ENCODE measurements at places on chromosomes 16 and 17.

DNA sequence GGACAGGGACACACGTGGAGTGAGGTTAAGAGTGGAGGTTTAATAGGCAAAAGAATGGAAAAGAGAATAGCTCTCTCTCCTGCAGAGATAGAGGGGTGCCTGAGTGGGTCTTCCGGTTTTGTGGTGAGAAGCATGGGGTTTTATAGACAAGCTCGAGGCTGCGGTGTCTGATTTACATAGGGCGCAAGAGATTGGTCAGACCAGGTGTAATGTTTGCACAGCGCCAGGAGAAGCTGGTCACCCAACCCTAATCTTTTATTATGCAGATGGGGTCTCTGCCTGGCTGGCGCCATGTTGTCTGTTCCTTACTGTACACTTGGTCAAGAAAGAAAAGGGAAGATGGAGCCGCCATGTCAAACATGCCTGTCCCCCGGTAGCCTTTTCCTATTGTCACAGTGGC is 44.5 kb upstream of the MLYCD start:
- no peak for DNase-seq

DNA sequence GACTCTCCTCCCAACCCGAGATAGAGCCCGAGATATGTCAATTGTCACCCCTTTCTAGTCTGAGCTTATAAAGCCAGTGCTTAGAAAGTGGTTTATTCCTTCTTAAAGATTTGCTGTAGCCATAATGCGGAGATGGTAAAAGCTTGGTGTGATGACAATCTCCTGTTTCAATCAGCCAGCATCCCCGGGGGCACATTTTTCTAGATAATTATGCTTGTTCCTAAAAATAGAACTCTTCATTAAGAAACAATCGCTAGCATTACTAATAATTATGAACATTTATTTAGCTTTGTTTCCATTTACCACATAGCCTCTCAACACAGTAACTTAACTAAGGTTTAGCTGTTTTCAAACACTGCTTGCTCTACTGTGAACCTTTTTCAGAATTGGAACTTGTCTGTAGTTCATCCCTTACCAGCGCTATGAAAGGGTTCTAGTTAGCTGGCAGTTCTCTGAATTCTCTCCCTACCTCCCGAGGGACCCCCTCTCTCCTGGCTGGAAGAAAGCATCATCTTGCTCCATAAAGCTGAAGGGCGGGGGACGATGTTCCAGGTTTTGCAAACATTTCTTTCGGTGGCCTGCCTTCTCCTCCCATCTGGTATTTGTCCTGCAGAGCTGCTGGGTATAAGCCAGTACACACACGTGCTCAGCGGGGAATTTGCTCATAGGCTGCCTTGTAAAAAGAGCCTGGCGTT is 922 bp upstream of the MRPL58 start:
- no peak for DNase-seq

- no peak for DNase-seq
Observed at GRCh38 chr16:79053577-79053976, 547.0 kb downstream of the MAF start.

DNA sequence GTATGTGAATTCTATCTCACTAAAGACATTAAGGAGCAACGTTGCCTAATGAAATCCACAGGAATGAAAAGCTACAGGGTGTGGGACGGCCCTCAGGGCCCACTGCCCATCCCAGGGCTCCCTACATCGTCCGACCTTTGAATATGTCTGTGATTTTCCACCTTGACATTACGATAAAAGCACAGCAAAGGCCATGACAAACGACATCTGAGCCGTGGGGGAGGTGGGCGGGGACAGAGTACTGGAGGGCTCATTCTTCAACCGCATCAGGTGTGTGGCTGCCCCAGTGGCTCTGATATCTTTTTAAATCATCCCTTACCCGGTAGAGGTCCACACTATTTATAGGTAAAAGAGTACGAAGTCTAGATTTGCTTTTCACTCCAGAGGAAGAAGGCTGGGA is 35.1 kb downstream of the LMF1 start:
- no peak for DNase-seq

- no peak for DNase-seq
Observed at GRCh38 chr16:78655331-78656113, 556.1 kb downstream of the WWOX start.

- no peak for DNase-seq
Observed at GRCh38 chr17:9444687-9445086, 130.9 kb downstream of the STX8 start.

DNA sequence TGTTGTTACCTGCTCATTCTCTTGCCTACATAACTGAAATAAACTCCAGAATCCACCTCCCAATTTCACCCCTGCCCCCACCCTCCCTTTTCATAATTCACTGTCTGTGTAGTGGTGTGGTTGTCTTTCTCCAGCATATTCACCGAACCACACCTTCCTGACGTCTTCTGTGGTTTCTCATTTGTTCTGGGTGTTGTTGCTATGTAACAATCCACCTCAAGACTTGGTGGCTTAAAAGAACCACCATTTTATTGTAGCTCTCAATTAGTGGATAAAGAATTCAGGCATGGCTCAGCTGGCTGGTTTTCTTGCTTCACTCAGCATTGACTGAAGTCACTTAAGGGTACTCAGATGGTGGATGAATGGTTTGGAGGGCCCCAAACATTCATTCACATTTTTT is 229.8 kb downstream of the MAF start:
- no peak for DNase-seq

GRCh38 chr17:47295874-47296255 is 27.9 kb upstream of the EFCAB13 start:
- DNase-seq, result no peak

DNA sequence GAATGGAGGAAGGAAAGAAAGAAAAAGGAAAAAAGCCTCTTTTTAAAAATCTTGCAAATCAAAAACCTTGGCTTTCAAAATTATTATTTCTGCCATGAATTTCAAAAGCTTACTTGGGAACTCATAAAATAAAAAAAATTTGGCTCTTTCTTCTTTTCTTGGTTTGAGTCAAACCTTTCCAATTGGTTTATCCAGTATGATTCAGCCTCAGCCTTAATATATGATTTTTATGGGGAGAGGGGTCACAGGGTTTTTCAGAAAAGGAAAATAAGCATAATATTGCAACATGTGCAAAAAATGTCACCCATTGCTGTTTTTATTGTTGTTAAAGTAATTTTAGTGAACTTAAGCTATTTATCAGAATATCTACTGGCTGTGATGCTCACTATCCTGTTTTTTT is 31.2 kb upstream of the HAPSTR1 start:
- no peak for DNase-seq

- DNase-seq, result peak; percentile 86
Observed at GRCh38 chr17:43021741-43022512, at the start of gene VAT1. Gene VAT1, minus strand, starts transcription at chr17:43022385. Its CDS starts 63 bp downstream, at chr17:43022322.

- DNase-seq, result no peak
Observed at GRCh38 chr17:42744283-42744805, 496 bp downstream of the EZH1 start.

DNA sequence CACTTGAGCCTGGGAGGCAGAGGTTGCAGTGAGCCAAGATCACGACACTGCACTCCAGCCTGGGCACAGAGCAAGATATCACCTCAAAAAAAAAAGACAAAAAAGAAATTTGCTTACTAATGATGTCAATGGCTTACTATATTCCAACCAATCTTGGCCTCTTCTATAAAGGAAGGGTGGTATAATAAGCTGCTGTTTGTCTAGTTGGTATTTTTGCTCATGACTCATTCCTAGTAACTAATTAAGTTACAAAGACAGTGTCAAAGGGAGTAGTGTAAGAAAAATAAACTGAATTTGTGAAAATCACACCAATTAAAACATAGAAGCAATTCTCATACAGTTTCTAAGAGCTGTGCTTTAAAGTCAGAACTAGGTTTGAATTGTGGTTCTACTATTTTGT is 82.5 kb downstream of the NLK start:
- no peak for DNase-seq

DNA sequence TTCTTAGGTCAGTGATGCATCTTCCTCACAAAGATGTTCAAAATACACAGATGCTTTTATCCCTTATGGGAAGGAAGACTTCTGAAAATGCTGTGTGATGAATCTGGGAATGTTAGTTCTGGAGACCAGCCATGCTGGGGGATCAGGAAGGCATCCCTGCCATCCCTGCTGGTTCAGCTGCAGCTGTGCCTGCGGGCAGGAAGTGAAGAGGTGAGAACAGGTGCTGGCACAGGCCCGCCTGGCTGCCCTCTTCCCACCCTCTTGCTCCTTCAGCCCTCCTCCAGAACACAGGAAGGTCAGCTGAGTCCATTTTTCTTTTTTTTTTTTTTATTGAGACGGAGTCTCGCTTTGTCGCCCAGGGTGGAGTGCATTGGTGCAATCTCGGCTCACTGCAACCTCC is 15.2 kb downstream of the RAB11FIP3 start:
- DNase-seq, result no peak

DNA sequence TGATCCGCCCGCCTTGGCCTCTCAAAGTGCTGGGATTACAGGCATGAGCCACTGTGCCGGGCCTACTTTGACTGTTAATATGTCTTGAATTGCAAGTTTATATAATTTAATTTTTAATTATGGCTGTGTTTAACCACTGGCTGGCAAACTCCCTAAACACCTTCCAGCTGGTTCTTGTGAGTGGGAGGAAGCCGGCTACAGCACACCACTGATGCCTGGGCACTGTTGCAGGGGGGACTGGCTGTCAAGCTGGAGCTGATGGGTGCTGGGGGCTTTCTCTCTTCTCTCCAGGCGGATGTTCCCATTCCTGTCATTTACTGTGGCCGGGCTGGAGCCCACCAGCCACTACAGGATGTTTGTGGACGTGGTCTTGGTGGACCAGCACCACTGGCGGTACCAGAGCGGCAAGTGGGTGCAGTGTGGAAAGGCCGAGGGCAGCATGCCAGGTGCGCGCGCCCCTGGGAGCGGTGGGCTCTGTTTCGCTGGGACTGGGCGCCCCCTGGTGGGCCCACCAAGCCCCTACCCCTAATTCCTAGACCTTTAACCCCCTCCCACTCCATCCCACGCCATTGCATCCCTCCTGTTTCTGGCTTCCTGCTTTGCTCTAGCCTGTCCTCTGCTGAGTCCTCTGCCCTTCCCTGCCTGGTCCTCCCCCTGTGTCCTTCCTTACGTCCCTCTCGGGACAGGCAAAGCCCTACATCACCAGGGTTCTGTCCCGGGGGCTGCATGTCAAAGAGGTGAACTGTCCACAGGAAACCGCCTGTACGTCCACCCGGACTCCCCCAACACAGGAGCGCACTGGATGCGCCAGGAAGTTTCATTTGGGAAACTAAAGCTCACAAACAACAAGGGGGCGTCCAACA is 9.5 kb downstream of the TBX21 start:
- no peak for DNase-seq

DNA sequence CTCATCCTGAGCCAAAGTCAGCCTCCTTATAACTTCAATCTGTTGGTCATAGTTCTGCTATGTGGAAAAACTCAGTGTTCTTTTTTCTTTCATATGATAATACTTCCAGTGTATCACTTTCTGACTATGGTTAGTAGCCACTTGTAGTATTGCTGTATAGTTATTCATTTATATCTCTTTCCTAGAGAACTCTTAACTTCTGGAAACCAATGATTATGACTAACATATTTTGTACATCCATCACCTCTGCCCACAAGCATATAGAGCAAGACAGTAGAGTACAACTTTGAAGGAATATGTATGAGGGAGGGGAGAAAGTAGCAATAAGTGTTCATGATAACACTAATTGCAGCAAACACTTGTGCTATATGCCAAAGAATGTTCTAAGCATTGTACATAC is 38.6 kb downstream of the COX10 start:
- DNase-seq, result no peak

DNA sequence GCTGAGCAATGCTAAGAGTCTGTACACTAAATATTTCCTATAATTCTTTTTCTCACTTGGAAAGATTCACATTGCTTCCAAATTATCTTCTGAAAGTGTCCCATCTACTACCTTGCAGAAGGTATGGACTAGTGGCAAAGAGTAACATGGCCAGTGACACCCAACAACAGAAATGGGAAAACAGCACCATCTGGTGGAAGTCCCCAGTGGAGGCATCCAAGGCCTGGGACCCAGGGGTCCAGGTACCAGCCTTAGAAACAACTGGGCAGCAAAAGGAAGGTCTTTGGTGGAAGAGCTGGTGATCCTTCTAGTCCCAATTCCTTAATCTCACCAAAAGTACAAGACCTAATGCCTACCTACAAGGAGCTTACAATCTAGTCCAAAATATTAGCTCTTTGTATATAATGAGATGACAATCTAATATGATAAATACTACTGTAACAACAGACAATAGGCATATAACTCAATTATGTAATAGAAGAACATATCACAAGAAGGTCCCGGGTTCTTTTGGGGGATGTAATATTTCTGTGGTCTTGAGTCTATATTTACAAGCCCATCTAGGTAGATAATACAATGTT is 55.3 kb downstream of the SKAP1 start:
- DNase-seq, result no peak

DNA sequence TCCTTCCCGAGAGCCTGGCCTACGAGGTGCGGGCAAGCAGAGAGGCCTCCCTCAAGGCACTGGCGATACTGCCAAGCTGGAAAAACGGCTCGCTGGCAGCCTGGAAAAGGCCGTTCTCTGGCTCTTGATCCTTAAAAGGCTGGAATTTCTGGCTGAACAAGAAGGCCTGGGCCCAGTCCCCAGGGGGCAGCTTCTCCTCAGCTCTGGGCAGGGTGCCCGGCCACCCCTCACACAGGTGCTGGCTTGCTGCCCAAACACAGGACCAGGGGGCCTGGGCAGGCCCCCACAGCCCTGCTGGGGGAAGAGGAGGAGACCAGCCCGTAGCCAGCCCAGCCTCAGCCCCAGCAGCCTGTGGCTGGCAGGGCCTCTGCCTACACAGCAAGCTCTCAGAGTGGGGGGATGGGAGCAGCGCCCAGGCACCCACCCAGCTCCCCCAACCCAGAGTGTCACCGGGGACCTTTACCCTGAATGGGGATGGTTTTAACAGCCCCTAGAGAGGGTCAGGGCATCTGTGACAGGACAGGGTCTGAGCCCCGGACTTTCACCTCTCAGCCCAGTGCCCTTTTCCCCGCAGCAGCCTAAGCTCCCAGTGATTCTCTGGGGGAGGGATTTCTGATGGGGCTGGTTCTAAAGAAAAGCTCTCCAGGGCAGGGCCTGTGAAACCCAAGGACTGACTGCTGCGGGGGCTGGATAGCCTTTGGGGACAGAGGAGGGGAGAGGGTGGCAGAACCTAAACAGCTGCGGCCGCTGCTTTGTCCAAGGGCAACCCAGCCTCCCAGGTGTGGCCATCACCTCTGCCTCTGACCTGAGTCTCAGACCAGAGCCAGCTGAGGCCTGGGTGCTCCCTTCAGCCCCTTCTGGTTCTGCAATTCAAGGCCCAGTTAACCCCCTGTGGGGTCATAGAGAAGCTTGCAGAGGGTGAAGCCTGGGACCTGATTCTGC is 38.6 kb upstream of the TOB1 start:
- DNase-seq, result no peak

DNA sequence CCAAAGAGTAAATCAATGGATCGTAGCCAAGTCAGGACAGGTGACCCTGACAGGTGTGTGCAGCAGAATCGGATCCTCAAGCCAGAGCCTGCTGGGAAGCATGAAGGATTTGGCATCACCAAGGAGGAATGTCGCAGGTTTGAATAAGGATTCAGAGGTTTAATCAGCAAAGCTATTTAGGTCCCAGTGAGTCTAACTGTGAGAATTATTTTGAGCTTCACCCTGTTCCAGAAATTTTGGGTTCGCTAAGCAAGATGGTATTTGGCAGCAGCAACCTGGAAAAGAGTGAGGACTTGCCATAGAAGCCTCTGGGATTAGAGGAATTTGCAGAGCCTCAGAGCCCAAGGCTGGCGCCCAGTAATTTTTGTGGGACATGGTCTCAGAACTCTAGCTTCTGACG is 173.0 kb downstream of the CCDC182 start:
- DNase-seq, result no peak

- DNase-seq, result no peak
Observed at GRCh38 chr17:56290101-56290801, 137.0 kb downstream of the ANKFN1 start.

Data from KG1 (cell line).